ENCODE measurements at places on chromosomes 5 and 9.

GRCh38 chr9:133515240-133515610 is 9.5 kb downstream of the MYMK start:
- DNase-seq, result no peak

DNA sequence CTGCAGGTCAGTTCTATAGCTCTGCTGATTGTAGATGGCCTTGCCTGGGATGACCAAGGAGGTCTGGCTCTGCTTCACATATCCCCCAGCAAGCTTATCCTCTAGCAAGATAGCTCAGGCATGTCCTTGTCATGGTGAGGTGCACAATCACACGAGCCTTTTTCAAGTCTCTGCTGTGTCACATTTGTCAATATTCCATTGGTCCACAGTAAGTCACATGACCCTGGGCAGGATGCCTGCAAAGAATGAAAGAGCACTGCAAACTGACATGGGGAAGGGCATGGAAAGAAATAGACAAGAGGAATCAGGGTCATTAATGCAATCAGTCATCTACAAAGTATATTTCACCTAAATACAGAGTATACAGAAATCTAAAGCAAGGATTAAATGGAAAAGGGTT is 142.0 kb downstream of the RORB start:
- DNase-seq, result no peak

- no peak for DNase-seq
Observed at GRCh38 chr5:176186107-176186506, 52.1 kb upstream of the SIMC1 start.

GRCh38 chr5:163385271-163385670 is 52.1 kb upstream of the CCNG1 start:
- no peak for DNase-seq

GRCh38 chr5:54317511-54318260 is 7.3 kb upstream of the ARL15 start:
- DNase-seq, result peak; percentile 34

- DNase-seq, result no peak
Observed at GRCh38 chr9:69086769-69087168, 51.2 kb downstream of the FXN start.

GRCh38 chr5:165457859-165458481 is 1952.6 kb downstream of the MAT2B start:
- peak; percentile 2 for DNase-seq

All from fibroblast of skin of left quadriceps (primary cell).